Activated CD4-positive, alpha-beta memory T cell treated with anti-CD3 and anti-CD28 coated beads for 36 hours (primary cell): ENCODE measurements at places on chromosomes 6 and 20.

DNA sequence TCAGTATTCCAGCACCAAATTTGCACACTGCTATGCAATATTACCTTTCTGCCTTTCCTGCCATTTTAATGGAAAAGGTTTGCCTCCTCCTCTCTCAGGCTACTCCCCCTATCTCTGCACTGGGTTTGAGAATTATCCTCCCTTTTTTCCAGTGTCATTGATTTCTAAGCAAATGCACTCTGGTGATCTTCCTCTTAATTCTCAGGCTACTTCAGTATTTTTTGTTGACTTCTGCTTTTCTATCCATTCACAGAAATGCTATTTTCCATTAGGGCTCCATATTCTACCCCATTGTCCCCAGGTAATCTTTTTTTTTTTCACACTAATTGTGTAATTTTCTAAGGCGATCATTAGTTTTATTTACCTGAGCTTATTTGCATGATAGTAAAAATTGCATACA lies 144.0 kb downstream of the GJA1 start:
- no peak for DNase-seq

GRCh38 chr20:49913399-49914047 lies 1.8 kb downstream of the SPATA2 start:
- DNase-seq: no peak

- DNase-seq: peak; percentile 99
Observed at GRCh38 chr20:34876406-34877282, at the start of gene ACSS2. Gene ACSS2 (plus strand): TSS chr20:34876612. CDS start chr20:34876646, 34 bp downstream.

DNA sequence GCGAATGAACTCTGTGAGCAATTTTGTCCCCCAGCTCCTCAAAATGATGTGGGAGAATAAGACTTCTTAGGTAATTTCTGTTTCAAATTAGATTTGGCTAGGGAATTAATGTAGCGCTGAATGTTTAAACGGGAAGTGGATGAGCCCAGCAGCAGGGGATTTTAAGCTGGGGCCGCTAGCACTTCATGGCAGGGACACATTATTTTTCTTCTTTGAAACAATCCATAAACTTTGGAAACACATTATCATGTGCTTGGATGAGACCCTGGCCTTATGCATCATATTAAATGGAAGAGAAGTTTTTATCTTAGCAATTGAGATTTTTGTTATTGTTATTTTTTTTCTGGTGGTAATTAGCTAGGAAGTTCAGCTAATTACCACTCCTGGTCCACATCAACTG lies 74.2 kb upstream of the FUCA2 start:
- no peak for DNase-seq

DNA sequence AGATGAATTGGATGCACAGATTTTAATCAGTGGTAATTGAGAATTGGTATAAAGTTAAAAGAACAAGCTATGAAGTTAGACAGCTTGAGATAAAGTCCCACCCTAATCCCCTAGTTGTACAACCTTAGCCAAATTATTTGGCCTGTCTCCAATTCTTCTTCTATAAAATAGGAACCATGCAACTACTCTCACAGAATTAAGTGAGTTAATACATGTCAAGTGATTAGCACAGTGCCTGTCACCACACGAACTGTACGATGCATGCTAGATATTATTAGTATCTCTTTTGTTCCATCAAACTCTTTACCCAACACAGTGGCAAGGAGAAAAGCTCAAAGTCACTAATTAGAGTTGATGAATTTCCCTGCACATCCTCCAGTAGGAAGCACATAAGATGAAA lies 44.7 kb downstream of the MBOAT1 start:
- no peak for DNase-seq

DNA sequence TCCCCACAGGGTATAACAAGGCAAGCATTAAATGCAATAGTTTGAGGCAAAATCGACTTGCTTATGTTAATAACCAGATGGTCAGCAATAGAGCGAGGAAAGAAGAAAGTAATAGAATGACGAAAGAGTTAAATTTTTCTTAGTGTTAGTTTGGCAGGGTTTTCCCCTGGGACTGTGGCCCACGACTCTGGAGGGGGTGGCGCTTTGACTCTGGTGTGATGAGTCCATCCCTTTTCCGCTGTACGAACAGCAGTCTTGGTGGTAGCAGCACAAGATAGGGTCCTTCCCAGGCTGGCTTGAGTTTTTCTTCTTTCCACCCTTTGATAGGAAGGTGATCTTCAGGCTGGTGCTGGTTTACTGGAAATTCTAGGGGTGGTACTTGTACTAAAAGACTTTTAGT lies 69.2 kb upstream of the GMDS start:
- no peak for DNase-seq

GRCh38 chr20:35243986-35244385 lies 17.5 kb downstream of the MMP24 start:
- no peak for DNase-seq

- no peak for DNase-seq
Observed at GRCh38 chr6:25359891-25360290, 80.7 kb downstream of the CARMIL1 start.

DNA sequence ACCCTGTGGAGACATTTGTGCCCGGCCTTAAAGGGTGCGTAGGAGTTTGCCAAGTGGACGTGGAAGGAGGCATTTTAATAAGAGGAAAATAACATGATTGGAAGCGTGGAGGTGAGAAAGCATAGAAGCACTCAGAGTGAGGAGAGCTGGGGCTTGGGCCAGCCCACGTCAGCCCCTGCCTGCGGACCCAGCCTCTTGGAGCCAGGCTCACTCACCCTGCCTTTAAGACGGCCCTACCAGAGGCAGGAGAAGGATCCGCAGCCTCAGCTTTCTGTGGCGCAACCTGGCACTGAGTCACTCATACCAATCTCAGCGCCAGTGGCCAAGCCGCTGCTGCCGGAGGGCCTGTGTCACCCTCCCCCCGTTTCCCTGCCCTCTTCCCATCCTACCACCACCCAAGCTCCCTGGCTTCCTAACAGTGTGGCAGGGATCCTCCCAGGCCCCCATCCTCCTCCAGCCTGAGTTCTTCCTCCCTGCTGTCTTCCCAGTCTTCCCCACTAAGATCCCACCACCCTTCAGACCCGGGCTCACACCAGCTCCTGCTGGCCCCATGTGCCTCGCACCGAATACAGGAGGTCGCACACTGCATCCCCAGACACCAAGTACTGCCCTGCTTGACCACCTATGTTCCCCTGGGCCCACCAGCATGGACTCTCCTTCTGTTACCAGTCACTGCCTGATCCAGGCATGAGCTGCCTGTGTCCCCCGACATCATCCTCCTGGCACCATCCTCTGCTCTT lies 285.2 kb downstream of the UST start:
- DNase-seq: peak; percentile 84

GRCh38 chr6:111013144-111013915 lies 31.5 kb downstream of the RPF2 start:
- DNase-seq: no peak

DNA sequence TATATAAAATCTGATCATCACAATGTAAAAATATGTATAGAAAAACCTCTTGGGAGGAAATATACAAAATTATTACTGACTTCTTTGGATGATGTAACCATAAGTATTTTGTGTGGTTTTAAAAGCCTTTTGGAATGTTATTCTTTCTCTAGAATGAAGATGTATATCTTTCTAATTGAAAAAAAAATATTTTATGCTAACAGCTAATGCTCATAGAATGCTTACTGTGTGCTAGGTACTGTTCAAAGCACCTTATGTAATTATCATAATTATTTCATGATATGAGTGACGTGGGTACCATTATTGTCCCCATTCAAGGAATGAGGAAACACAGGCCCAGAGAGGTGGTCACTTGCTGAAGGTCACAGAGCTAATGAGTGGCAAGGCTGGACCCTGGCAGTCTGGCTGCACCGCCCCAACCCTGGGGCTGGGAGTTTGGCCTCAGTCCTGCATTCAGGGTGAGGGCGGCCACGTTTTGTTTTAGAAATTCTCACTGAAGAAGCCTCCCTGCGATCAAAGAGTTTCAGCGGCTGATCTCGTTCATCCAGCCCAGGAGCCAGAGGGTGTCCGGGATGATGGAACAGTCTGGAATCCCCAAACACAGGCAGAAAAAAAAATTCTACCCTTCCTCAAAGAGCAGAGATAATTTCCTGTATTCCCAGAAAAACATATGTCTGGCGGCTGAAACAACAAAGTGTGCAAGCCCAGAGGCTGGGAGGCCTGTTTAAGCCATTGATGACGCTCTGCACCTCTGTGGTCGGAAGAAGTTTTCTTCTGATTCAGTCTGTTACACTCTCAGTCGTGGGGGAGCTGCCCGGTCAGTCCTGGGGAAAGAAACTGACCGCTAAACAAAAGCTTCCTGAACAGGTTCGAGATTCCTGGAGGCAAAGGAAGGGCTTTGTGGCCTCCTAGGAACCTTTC lies 37.3 kb downstream of the TFEB start:
- no peak for DNase-seq

- DNase-seq: no peak
Observed at GRCh38 chr6:117441824-117442264, 16.1 kb upstream of the ROS1 start.

DNA sequence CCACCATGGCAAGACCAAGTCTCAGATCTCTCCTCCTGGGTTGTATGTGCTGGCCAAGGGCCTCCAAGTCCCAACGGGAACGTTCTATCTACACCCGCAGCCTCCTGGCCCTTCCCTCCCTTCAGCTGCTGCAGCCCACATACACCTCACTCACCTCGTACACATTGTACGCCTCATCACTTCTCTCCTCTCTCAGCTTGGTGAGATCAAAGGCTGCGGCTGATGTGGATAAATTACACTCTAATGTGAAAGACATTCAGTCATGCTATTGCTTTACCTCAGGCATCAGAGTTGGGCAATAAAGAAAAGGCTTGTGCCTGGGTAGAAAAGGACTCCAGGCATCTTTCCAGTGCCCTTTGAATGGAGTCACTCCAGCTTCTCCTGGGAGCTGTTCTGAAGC lies 135.3 kb upstream of the FOXQ1 start:
- no peak for DNase-seq

- no peak for DNase-seq
Observed at GRCh38 chr6:109052852-109053251, 41.8 kb downstream of the SESN1 start.

DNA sequence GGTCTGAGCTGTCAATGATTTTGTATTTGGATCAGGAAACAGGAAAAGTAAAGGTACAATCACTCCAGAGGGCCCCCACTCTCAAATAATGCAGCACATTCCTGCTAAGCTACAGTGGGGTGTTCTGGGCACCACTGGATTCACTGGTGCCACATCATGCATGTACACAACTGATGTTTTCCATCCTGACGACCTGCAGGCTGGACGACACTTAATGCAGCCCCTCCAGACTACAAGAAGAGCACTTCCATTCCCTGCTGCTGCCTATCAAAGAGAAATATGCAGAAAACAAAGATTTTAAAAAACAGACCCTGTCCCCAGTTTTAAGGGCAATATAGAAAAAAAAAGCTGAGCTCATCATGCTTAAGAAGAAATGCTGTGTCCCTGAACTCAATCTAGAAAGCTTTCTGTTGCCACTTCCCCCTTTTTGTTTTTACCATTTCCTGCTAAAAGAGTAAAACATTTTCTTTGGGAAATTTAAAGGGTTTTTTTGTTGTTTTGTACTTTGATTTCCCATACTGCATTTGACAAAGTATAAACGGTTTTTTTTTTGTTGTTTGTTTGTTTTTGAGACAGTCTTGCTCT lies 35.5 kb downstream of the ABHD12 start:
- DNase-seq: no peak

- no peak for DNase-seq
Observed at GRCh38 chr6:137102050-137102848, 57.5 kb upstream of the IL20RA start.

DNA sequence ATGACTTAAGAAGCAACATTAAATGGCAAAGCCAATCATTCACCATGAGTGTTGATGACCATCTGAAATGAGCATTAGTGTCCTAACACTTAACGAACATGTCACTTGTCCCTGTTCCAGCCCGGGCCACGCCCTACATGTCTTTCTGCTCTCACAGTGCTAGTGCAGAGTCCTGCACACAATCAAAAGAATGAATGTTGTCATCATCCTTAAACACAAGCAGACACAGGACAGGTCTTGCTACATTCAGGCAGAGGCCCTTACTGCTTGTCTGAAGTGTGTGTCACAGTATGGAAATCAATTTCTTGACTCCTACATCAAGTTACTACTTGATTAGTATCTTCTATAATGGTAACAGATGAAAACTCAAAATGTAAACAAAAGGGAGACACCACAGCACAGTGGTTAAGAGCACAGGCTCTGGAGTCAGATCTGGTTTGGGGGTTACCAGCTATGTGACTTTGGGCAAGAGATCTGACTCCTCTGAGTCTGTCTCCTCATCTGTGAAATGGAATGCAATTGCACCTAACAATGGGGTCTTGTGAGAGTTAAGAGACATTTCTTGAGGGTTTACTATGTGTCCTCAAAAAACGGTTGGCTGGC lies 17.4 kb downstream of the UBE2V1 start:
- DNase-seq: no peak

GRCh38 chr6:6591778-6592465 lies 3.4 kb downstream of the LY86 start:
- no peak for DNase-seq

GRCh38 chr20:13220194-13220903 lies 725 bp upstream of the ISM1 start:
- DNase-seq: peak; percentile 47

GRCh38 chr6:121205569-121205968 lies 128.7 kb downstream of the TBC1D32 start:
- no peak for DNase-seq

DNA sequence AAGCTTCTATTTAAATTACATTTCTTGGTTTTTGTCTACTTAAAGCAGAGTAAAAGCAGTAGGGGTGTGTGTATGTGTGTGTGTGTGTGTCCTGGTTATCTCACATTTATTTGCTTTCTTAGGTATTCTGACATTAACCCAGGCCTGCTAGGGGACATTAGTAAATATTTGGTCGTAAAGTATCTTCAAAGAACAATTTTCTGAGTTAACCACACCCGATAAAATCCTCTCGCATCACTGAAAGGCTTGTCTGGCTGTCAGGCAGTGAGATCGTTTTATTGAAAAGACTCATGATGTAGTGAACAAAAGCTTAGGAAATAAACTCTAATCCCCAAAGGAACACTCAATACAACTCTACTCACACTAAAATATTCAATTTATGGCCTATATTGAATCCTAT lies 77.9 kb downstream of the ZNF217 start:
- no peak for DNase-seq

- DNase-seq: no peak
Observed at GRCh38 chr6:29466241-29466640, 9.3 kb downstream of the OR2H1 start.

DNA sequence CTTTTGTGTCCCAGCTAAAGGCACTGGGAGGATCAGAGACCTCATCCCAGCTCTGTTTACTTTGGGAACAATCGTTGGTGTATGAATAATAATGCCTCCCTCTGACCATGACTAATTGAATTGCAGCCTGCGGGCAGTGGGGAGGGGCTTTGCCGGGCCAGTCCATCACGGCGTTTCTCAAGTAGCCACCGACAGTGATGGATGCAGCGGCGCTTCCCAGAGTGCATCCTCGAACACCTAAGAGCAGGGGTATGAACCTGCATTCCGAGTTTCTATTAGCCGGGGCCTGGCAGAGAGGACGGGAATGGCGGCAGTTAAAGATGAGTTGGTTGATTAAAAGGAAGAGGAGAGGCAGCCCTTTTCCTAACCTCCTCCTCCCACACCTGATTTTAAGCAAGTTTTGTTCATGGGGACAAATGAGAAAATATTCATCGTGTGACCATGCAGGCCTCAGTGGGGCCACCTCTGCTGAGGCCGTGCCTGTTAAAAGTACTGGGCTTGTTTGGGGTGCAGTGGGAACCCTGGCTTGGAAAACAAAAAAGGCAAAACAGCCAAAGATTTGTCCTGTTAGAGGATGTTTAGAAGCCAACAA lies 154.1 kb downstream of the FOXA2 start:
- no peak for DNase-seq

- no peak for DNase-seq
Observed at GRCh38 chr20:19256085-19256484, 43.6 kb downstream of the SLC24A3 start.
